ENCODE measurements at places on chromosomes 16 and 17.

- DNase-seq, result no peak
Observed at GRCh38 chr17:78839762-78840529, 668 bp downstream of the USP36 start.

GRCh38 chr17:74063439-74063838, 140.0 kb upstream of the RPL38 start:
- no peak for DNase-seq

DNA sequence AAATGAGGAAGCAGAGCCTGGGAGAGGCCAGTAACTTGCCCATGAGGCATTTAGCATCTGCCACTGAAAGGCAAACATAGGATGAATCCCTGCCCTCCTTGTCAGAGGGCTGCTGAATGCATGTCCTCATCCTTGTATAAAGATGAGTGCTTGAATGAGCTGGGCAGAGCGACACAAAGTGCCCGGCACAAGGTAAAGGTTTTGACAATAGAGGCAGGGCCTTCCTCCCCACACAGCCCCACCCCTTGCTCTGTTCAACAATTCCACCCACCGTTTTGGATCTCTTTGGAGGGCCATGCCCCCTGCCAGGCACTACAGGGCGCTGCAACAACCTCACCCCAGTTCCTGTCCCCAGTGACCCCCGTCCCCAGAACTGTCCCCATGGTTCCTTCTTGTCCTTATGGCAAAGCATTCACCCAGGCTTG, 1.4 kb upstream of the KRT19 start:
- no peak for DNase-seq

DNA sequence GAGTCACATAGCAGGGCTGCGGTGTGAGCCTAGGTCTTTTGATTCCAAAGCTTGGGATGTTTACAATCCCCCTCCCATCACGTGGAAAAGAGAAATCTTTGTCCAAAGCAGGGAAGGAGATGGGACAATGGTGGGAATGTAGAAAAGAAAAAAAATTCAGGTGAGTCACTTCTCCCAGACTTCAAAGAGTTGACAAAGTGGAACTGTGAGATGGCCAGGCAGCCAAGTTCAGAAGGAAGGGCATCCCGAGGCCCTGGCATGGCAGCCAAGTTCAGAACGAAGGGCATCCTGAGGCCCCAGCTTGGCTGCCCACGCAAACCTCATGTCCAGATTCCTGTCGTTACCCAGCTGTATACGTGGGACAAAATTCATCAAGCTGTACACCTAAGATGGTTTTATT, 47.5 kb downstream of the FOXL1 start:
- no peak for DNase-seq

- DNase-seq, result no peak
Observed at GRCh38 chr17:65323049-65323448, 185.9 kb downstream of the RGS9 start.

DNA sequence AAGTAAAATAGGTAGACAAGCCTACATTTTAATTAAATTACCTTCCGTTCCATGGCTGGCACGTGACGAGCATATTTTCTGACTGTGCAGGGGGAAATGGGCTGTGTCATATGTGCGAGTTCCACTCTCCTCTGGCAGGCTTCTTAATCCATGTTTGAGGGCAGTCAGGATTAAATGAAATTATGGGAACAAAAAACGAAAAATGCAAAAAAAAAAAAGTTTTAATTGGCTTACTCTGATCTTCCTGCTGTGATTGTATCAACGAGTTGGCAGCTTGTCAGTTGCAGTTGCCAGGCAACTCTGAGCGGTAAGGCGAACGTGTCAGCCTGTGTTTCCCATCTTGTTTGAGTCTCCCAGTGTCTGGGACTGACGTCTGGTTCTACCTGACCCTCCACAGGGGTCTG, 302.9 kb upstream of the XYLT1 start:
- DNase-seq, result no peak

DNA sequence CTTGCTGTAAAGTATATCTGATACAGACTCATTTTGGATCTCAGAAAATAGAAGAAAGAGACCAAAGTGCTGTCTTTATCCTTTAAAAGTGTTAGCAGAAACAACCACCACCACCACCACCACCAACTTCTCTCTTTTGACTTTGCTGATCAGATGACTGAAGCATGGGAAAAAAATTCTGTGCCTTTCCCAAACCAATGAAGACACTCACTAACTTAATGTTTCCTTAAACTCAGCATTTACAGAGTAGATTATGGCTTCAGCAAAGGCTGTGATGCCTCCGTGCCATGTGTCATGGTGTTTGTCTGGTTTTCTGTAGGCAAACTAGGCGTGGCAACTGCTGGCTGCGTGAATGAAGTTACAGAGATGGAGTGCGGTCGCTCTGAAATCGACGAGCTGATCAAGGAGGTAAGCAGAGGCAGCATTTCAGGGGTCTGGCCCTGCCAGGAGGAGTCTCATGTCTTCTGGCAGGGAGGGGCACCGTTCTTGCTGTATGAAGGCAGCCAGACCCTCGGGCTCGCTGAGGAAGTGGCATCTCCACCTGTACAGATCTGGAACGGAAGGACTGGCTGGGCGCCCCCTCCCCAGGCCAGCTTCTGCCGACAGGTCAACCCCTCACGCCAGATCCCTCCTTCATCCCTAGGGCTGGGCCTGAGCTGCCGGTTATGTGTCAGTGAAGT, 12.4 kb downstream of the IRF8 start:
- DNase-seq, result no peak

GRCh38 chr16:65944361-65944760, 422.1 kb upstream of the CDH5 start:
- DNase-seq, result no peak

- no peak for DNase-seq
Observed at GRCh38 chr16:66798161-66798560, 3.2 kb downstream of the TERB1 start.

DNA sequence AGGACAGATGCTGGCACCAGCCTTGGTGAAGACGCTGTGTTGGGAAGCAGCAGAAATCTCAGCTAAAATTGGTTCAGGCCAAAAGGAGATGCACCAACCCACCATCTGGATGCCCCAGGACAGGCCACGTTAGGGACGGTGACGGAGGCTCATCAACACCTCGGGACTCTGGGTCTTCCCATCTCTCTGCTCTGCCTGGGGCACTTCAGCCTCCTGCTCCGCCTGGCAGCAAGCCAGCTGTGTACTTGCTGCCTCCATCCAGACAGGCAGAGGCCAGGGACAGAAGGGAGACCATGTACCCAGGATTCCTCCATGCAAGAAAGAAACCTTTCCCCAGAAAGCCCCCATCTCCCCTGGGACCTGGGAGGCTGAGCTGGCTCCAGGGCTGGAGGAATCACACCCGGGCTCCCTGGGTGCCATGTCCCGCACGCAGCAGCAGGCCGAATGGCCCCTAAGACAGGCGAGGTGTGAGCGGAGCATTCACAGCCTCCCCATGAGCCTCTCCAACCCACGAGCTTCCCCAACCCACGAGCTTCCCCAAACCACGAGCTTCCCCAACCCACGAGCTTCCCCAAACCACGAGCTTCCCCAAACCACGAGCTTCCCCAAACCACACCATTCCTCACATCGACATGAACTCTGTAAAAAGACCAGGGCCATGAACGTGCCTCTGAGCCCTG, 274.5 kb downstream of the C16orf95 start:
- DNase-seq, result no peak

DNA sequence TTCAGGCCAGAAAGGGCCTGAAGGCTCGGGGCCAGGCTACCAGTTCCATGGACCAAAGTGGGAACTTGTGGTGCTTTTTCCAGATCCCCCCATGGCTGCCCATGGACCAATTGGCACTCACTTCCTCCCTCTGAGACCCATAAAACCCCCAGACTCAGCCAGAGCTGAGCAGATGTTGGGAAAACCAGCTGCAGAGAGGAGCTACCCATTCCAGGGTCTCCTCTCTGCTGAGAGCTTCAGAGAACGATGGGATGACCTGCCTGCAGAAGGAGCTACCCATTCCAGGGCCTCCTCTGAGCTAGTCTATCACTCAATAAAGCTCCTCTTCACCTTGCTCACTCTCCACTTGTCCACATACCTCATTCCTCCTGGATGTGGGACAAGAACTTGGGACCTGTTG, 52.2 kb upstream of the MED9 start:
- DNase-seq, result no peak

GRCh38 chr17:45291171-45291805, 25.5 kb downstream of the MAP3K14 start:
- no peak for DNase-seq

GRCh38 chr17:52128721-52129120, 29.8 kb downstream of the CA10 start:
- DNase-seq, result no peak

- DNase-seq, result no peak
Observed at GRCh38 chr16:30951750-30952149, 2.9 kb downstream of the ORAI3 start.

DNA sequence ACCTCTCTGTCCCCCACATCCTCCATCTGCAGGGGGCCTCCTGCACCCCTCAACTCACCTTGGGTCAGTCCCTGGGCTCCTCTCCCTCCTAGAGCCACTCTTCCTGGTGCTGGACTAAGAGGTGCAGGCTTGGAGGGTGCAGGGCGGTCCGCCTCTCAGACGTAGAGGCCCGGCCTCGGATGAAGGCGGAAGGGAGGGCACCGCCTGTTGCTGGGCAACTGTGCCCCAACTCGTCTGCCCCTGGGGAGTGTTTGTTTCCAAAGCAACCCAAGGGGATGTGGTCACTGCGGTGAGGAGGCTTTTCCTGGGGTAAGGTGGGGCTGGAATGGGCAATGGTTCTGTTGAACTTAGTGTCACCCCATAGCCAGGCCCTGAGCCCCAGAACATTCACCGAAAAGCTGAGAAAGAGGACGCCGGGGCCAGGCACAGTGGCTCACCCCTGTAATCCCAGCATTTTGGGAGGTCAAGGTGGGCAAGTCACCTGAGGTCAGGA, at the start of gene C16orf54:
Gene C16orf54, minus strand, starts transcription at position 138 of the 493 bp plus-strand sequence. CDS start 1,039 bp downstream, outside the sequence.
- no peak for DNase-seq

DNA sequence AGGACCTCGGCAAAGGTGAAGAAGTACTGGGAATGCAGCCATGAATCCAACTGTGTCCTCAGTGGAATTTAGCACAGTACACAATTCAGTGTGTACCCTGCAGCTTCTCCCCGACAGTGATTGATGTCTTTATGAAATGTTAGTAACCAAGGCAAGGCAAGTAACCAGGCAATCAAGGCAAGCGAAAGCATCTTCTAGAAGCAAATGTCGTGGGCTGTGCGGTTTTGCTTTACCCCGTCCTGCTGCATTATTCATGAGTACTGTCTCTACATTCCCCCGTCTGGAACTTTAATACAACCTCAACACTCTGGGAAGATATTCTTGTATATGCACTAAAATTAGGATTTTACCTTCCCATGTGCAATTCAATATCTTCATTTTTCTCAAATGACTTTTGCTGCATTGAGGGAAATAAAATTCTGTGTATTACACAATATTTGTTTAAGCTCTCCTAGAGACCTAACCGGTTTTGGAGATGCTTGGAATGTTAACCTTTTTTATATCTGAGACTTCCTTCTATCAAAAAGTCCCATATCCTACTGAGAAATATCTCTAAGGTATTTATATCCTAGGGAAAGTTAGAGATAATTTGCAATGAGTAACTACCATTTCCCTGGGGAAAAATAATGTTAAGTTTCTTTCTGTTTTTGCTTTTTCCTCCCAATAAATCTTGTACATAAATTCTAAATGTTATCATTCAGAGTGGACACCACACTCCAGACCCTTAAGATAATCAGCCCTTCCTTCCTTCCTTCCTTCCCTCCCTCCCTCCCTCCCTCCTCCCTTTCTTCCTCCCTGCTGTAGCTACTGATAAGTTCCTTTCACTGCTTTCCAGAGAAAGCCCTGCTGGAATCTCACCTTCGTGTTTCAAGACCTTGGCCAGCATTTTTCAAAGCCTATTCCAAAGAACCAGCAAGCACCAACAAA, 51.9 kb upstream of the ADORA2B start:
- DNase-seq, result no peak

DNA sequence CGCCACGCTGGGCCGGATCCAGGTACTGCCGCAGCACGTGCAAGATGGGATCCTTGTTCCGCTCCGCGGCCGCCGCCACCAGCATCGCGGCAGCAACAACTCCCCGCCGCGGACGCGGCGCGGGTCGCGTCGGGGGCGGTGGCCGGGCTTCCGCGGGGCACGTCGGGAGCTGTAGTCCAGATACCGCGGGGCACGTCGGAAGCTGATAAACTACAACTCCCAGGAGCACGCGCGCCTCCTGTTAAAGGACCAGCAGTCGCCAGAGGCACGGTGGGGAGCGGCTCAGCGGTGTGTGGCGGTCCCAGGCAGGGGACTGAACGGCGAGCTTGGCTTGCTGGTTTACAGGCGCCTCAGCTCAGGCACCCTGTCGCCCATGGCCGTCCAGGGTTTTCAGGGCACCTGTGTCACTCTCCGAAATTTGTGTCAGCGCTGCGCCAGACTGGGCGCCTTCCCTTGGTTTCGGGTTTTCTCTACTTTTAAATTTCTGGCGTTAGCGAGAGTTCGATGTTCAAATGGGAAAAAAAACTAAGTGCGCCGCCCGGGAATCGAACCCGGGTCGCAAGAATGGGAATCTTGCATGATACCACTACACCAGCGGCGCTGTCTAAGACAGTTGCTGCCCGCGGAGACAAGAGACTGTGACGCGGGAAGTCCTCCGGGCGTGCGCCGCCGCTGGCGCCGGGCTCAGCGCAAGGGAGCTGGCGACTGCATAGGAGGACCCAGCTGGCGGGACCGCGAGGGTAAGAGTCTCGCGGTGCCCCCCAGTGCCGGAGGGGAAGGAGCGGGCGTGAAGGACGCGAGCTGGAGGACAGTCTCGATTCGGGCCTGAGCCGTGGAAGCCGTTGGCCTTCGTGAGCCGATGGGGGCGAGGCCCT, at the start of gene METTL26:
Gene METTL26, minus strand, starts transcription at position 100 of the 875 bp plus-strand sequence. Its CDS starts 15 bp downstream, at position 85.
- DNase-seq, result peak; percentile 75

DNA sequence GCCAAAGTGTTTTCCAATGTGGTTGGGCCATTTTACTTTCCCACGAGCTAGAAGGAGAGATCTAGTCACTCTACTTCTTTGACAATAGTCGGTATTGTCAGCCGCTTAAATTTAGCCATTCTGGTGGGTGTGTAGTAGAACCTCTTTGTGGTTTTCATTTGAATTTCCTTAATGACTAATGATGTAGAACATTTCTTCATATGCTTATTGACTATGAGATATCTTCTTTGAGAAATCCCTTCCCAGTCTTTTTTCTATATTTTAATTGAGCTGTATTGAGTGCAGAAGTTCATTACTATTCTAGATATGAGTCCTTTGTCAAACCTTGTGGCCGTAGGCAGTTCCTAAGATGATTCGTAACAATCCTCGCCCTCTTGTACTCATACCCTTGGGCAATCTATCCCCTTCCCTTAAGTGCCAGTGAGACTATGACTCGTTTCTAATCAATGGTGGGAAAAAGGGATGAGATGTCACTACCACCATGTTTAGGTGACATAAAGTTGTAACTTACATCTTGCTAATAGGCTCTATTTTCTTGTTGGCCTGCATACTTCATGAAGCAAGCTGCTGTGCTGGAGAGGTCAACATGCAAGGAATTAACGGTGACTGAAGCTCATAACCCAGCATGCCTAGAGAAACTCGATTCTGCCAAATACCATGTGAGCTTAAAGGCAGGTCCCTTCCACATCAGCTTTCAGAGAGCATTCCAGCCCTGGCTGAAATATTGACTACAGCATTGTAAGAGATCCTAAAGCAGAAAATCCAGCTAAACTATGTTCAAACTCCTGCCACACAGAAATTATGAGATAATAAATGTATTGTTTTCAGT, 817.9 kb upstream of the SOX9 start:
- DNase-seq, result no peak
